ENCODE measurements at places on chromosomes 1 and 21.

- no peak for DNase-seq
Observed at GRCh38 chr21:32372755-32373154, 20.1 kb downstream of the URB1 start.

GRCh38 chr1:231013391-231014015 lies 26.6 kb downstream of the FAM89A start:
- DNase-seq = no peak

GRCh38 chr1:239976130-239976968 lies 115.3 kb upstream of the FMN2 start:
- DNase-seq = peak; percentile 55

DNA sequence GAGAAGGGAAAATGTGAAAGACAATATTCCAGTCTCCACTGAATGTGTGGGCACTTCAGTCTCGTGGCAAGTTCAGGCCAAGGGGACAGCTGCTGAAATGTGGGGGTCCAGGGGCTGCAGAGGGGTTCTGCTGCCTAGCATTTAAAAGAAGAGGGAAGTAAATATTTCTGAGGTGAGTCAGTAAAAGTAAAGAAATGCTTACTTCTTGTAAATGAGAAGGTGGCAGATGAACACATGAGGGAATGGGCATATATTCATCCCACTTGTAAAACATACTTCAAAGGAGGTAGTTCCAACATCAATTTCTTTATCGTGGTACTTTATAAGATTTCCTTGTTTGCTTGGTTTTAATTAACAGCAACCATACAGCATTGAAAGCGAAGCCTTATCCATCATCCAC lies 63.1 kb upstream of the HIVEP3 start:
- no peak for DNase-seq

DNA sequence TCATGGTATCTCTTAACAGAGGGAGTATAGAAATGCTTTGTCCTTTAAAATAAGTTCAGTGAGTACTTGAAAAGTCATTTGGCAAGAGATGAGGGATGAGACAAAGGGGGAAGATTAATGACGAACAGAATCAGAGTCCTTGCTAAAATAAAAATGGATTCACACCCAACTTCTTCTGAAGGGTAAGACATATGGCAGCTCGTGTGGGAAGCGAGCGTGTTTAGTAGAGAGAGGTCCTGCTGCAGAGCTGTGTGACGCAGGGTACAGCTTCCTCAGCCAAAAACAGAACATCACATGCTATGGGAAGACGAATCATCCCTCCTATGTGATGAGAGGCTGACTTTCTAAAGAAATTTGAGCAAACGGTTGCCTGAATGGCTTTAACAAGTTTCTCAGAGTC lies 158.5 kb upstream of the LMO4 start:
- no peak for DNase-seq

DNA sequence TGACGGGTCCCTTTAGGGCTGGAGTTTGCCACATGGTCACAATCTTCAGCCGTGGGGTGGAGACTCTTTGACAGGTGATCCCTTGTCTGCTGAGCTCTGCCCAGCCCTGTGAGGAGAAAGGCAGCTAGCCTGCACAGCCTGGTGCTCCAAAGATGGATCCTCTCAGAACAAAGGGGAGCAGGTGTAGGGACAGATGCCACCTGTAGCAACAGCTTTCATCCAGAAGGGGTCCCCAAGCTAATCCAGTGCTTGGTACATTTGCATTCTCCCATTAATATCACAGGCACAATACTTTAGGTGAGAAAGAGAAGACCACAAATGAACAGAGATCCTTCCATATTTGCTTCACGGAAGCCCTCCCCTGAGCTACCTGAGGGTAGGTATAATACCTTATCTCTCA lies 93.2 kb downstream of the CCDC185 start:
- DNase-seq = no peak

GRCh38 chr1:95069710-95070093 lies 3.0 kb downstream of the ALG14 start:
- no peak for DNase-seq

DNA sequence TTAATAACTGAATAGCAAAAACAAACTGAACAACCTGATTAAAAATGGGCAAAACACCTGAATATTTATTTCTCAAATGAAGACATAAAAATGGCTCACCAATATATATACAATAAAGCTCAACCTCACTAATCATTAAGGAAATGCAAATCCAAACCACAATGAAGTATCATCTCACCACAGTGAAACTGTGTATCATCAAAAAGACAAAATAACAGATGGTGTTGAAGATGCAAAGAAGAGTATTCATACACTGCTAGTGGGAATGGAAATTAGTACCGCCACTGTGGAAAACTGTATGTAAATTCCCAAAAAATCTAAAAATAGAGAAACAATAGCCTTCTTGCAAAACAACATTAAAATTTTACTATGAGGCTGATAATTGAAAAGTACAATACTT lies 1660.1 kb upstream of the B3GALT2 start:
- no peak for DNase-seq

DNA sequence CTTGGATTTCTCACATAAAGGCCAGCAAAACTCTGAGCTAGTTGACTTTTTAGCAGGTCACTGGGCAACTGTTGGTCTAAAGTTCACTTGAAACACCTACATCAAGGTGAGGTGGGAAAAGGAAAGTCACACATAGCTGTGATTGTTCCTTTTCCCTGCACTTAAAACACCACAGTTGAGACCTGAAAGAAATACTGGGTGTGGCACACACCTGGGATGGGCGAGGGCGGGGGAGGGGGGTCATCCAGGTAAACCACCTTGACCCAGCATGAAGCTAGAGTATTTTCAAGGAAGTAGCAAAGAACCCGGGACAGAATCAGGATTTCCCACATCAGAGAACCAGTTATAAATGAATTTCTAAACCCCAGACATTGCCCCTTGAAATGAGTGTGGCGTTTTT lies 26.4 kb downstream of the ZNF697 start:
- DNase-seq = no peak

GRCh38 chr1:230327892-230328284 lies 98.2 kb downstream of the PGBD5 start:
- no peak for DNase-seq

- DNase-seq = no peak
Observed at GRCh38 chr1:183694755-183695154, 41.6 kb upstream of the APOBEC4 start.

DNA sequence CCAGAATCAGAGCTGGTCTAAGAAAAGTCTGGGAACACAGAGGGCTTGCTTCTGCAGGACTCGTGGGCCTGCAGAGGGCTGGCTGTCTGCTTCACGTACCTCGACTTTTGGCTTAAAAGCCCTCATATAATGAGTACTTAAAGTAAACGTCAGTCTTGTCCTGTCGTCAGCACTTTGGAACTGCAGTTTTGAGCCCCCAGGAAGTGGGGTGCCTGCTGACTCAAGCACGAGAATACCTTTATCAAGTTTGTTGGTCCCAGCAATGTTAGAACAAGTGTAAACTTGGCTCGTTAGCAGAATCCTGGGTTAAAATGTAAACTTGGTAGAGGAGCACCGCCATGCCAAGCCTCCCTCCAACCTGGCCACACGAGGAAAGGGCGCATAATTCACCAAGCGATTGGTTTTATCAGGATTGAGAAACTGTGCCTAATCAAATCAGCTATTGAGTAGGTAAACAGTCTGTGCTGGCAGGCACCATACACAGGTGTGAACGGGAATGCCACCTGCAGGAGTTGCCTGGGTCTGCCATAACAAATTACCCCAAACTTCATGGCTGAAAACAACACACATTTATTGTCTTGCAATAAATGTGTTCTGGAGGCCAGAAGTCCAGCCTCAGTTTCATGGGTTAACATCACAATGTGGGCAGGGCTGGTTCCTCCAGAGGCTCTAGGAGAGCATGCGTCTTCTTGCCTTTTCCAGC lies 45.0 kb upstream of the FHAD1 start:
- no peak for DNase-seq

DNA sequence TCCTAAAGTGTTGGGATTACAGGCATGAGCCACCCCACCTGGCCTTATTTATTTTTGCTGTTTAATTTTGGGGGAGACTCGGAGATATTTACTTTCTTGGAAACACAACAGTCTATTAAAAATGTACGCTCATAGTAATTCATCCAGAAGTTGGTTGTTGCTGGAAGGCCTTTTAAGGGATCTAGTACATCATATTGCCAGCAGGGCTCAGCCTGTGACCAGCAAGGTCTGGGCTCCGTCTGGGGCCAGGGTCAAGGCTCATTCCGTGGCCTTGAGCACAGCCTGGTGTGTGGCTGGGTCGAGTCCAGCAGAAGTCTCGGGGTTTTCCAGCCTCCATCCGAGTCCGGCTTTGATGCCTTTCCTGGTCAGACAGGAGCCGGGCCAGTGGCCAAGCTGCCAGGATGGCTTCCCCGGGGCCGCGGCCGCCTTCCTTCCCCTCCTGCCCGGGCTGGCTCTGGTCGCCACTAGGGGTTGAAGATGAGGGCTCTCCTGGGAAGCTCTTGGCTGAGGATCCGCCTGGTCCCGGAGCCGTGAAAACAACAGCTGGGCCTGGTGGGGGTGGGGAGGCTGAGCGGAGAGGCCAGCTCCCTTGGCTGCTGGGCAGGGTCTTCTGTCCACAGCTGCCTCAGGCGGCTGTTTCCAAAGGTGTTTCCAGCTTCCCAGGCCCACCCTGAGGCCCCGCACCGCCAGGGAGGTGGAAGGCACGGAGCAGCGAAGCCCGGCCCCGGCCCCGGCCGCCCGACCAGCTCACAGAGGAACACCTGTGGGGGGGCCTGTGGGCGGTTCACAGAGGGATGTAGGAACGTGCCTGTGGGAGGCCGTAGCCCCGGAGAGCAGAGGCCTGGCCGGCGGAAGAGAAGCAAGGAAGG lies 5.1 kb upstream of the VWA1 start:
- DNase-seq = no peak

DNA sequence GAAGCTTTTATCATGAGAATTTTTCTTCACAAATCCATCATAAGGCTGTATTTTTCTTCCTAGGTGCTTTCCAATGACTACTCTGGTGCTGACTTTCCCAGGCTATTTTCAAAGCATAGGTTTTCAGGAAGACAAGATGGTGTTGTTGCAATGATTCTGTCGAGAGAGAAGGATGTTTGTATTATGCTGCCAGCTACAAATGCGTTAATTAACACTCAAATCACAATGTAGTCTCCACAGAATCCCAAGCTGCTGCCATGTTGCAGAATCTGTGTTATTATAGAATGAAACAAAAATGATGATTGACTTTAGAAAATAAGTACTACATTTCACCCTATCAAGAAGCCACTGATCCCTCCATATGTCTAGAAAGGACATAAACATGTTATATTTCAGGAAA lies 179.5 kb upstream of the MAP1LC3C start:
- DNase-seq = no peak

DNA sequence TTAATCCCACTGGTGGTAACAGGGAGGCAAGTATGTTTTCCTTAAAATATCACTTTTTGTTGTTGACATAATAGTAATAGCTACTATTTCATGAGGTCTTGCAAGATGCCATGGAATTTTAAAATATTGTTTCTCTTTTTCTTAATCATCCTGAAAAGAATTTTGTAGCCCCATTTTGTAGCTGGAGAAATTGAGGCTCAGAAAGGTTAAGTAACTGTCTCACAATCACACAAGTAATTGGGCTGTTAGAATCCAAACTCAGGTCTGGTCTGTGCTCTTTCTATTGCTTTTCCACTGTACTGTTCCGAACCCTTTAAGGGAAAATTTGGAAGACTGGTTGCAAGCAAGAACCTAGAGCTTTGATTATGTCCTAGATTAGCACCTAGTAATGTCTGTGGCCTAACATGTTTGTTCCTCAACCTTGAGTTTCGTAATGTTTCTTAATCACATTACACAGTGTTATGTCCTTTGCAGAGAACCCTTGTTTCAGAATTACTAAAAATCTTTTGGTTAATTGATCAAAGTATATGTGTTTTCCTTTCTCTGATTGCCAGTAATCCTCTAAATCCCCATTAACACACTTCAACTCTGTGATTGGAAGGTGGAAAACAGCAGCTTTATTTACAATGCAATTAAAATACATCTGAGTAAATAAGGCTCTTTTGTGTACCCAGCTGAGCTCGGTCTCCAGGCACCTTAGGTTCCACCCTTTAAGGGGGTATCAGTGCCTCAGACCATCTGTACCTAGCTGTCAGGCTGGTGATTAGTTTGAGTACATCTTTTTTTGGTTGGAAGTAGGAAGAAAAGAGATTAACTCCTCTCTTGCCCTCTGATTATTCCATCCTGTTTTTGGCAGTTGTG lies 10.4 kb downstream of the LRRC42 start:
- no peak for DNase-seq

DNA sequence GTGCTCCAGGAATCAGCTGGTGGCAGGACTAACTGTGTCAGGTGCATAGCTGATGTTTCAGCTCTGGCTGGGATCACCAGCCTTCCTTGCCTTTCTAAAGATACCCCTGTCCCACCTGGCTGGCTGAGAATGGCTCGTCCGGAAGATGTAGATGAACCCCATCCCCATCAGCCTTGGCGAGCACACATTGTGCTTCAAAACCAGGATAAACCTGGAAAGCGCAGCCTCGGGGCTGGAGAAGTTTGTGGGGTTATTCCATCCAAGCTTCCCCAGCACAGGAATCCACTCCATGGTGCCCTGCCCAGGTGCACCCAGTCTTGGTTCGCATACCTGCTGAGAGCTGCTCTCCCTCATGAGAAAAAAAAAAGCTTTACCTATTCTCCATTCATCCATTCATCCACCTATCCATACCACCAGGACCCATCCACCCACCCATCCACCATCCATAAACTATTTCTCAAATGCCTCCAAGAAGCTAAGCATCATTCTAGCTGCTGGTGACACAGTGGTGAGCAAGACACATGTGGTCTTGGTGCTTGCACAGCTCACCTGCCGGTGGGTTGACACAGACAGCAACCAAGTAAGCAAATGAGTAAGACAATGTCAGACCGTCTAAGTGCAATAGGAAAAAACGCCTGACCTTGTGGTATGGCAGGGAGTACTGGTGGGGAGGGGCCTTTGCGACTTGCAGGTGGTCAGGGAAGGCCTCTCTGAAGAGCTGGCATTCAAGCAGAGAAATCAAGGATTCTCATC lies 94.0 kb downstream of the DMRTB1 start:
- no peak for DNase-seq

DNA sequence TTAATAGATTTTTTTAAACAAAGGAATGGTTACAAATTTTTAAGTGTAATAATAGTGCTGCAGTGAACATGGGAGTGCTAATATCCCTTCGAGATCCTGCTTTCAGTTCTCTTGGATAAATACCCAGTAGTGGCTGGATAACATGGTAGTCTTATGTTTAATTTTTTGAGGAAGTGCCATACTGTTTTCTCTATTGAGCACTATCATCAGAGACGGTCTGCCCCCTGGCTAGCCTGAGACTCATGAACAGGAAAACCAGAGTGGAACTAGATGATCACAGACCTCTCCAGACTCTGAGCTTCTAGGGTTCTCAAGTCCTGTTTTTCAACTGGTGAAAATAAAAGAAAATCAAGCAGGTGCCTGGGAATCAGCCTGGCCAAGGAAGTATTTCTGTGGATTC lies 97.3 kb upstream of the MARK1 start:
- DNase-seq = no peak

Data from NCI-H1048 (cell line).